Retina (tissue), 1 donor: ENCODE measurements at places on chromosomes 4 and X.

GRCh38 chr4:47926667-47927258, 12.4 kb upstream of the NFXL1 start:
- DNase-seq = peak; percentile 69

- DNase-seq = no peak
These were observed 2057.9 kb downstream of the PCDH7 start for GRCh38 chr4:32778025-32778424.

GRCh38 chr4:15410750-15411149, 17.1 kb upstream of the C1QTNF7 start:
- DNase-seq = no peak

GRCh38 chrX:22109442-22109841, 77.3 kb downstream of the PHEX start:
- no peak for DNase-seq

DNA sequence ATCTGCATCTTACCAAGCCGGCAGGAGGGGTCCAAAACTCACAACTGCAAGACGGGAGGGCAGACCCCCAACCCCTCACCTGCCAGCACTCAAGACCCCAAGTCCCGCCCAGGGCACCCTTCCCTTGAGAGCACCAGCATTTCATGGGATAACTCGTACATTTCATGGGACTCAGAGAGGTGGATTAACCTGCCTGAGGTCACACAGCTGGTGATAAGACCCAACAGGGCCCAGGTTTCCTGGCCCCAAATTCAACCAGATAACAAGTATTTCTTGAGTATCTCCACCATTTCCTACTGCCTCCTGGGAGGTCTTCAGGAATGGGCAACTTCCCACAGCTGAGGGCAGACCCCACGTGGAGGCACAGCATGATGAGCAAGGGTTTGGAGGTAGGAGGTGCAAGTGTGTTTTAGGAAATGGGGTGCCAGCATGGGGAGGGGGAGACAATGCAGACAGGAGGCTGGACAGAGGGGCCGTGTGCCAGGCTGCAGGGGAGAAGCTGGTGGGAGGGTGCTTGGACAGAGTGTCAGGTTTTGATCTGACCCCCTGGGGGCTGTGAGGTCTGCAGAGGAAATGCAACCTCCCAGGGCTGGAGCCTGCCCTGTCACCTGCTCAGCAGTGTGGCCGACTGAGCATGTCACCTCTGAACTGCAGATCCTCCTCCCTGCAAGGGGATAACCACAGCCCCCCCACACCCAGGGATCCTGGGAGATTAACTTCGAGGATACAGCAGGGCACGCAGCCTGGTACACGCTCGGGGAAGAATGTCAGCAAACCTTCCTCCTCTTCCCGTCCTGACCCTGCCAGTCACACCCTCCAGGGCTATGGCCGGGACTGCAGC, 4.4 kb downstream of the ADRA2C start:
- no peak for DNase-seq

DNA sequence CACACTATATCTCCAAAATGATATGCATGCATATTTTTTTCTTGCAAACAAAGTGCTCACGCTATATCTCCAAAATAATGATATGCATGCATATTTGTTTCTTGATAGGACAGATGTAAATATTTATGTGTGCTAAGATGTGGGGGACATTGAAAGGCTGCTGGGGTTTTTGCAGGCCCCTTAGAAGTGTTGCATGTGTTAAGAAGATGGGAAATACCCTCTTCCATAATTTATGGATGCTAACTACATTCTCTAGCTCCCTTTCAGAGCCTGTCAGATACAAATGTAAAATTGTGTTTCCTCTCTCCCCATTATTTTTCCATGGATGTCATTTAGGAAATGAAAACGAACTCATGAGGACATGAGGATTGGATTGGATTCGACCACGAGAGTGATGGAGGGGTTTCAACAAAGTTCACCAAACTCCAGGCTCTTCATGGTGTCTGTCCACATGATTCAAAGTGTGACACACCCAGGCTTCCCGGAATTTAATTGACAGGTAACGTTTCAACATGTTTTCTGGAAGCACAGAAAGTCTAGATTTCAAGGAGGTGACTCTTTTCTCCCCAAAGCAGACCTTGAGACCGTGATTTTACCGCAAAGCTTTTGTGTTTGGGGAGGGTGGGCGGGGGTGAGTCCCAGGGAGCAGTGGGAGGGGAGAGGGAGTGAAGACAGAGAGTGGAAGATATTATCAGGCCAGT, 94.4 kb upstream of the CD99 start:
- no peak for DNase-seq

- DNase-seq = no peak
These were observed 161.1 kb upstream of the NAP1L5 start for GRCh38 chr4:88858752-88859151.

GRCh38 chr4:153816542-153816941, 27.7 kb upstream of the SFRP2 start:
- no peak for DNase-seq

DNA sequence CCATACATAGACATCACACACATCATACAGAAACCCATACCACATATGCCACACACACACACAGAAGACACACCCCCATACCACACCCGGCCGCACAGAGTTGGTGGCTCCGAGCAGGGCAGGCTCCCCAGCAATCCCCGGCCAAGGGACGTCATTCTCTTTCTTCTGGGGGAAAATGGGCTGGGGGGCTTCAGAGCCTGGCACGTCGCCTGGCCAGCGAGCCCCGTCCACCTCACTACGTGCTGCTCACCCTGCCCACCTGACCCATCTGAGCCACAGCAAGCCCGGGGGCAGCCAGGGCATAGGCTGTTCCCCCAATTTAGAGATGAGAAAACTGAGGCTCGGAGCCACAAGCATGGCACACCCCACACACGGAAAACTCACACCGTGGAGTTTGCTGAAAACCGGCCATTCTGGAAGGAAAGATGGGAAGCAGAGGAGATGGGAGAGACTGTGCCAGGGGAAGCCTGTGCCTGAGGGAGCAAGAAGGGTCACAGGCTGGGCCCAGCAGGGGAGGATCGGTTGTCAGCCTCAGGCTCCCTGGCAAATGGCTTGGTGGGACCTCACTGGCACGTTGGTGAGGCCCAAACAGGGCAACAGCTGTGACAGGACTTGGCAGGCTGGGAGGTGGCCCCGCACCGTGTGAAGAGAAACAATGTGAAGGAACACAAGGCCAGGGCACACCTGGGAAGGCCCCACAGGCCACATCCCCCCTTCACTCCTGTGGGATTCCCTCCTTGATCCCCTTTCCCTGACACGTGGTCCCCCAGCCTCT, 73.2 kb downstream of the JAKMIP1 start:
- no peak for DNase-seq

- no peak for DNase-seq
These were observed 242.7 kb downstream of the BCOR start for GRCh38 chrX:39854772-39855747.

DNA sequence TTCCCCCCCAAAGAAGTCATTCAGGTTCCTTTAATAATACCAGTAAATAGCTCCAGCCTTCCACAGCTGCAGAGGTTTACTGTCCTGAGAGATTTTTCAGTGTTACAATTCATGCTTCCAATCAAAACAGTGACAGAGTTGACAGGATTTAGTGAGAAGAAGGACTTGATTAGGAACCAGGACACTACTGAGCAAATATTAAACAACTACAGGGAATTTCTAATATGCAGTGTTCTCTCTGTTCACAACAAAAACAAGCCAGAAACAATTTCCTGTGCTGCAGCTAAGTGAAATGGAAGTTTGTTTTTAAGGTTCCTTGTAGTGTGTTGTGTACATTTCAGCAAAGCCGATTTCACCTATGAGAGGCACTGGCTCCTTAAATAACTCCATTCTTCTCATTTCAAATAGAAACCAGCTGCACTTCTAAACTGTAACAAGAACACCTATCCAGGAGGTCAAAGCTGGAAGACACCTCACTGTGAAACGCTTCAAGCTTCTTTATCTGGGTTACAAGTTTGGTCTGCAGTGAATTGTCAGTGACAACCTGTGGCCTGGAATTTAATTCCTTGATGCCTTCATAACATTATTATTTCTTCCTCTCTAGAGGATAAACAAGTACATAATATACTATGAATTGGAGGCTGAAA, 149.3 kb downstream of the RASL11B start:
- no peak for DNase-seq

DNA sequence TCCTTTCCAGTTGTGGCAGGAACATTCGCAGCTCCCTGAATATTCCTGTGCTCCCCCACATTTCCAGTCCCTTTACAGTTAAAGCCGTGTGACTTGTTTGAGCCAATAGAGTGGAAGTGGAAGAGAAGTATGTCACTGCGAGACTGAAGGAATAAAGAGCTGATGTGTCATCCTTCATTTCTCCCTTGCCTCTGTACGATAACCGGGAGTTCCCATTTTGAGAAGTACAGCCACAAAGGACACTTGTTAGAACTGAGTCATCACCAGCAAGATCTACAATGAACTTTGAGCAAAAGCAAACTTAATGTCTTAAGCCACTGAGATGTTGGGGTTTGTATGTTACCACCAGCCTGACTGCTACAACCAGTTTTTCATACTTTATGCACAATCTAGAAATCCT, 92.3 kb downstream of the SPRY1 start:
- no peak for DNase-seq

GRCh38 chr4:105979506-105979905, 84.2 kb downstream of the NPNT start:
- no peak for DNase-seq

GRCh38 chrX:71103110-71103983, 3.2 kb downstream of the CXorf65 start:
- no peak for DNase-seq

- DNase-seq = no peak
These were observed 25.0 kb downstream of the NKX1-1 start for GRCh38 chr4:1381181-1381621.

- no peak for DNase-seq
These were observed 123.4 kb downstream of the HMX1 start for GRCh38 chr4:8748236-8748575.

DNA sequence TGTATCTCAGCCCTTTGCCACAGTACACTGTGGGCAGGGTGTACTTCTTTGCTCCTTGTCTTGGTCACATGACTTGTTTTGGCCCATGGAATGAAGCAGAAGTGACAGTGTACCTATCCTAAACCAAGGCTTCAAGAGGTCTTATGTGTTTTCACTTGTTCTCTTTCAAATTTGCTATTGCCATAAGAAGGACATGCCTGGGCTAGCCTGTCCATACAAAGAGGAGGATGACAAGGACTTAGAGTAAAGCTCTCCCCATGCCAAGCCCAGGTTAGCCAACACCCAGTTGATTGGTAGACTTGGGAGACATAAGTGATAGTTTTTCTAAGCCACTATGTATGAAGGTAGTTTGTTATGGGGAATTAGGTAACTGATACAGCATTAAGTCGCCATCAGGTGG, 141.1 kb upstream of the MID1 start:
- no peak for DNase-seq

DNA sequence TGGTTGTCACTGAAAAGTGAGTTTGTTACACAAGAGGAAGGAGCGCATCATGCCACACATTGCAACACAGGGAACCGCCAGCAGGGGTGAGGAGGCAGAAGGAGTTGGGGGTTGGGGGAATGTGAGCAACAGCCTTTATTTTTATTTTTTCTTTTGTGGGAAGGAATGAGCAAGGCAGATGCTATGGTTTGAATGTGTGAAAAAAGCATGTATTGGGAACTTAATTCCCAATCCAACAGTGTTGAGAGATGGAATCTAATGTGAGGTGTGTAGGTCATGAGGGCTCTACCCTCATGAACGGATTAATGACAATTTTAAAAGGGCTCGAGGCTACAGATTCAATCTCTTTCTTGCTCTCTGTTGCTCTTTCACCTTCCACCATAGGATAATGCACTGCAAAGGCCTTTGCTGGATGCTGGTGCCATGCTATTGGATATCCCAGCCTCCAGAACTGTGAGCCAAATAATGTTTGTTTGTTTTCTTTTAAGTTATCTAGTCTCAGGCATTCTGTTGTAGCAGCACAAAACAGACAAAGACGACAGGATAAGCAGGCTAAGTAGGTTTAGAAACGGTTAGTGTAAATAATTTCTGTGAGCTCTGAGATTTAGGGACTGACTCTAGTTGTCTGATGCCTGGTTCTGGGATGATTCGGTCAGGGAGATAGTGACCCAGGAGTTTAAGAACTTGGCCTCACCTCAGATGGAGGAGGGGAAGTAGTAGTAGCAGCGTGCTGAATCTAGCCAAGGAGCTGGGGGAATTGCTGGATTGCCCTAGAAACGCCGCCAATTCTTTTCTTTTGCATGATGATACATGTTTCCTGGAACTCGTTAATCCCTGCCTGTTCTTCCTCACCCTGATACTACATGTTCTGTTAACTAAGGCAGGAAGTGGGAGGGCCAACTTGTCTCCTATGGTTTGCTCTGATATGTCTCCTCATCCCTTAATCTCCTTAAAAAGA, 156.6 kb upstream of the CTSO start:
- no peak for DNase-seq

- DNase-seq = no peak
These were observed 42.4 kb downstream of the ABCB7 start for GRCh38 chrX:75113664-75114063.

- no peak for DNase-seq
These were observed 117.6 kb downstream of the STK32B start for GRCh38 chr4:5168891-5169290.

GRCh38 chrX:70042399-70043371, 7.1 kb downstream of the AWAT2 start:
- no peak for DNase-seq

DNA sequence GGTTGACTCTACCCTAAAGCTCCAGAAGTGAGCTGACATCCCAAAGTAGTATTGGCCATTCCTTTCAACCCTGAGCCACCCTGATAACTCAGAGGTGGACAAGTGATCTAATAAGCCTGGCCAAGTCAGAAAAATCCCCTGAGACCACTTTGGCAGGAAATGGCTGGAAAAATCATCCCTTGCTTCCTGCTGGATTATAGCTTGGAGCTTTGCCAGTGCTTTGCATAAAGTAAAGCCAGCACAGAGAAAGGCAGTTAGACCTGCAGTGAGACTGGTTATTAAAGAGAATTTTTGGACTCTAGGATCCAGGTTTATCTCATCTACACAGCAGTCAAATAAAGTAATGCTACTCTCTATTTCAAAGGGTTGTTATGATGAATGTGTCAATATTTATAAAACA, 6.4 kb downstream of the CXCL3 start:
- no peak for DNase-seq

- DNase-seq = no peak
These were observed 6.8 kb downstream of the SRPX2 start for GRCh38 chrX:100650841-100651240.

- DNase-seq = no peak
These were observed 367.0 kb downstream of the BCOR start for GRCh38 chrX:39730662-39731329.

- no peak for DNase-seq
These were observed 200.7 kb upstream of the NPY2R start for GRCh38 chr4:155007660-155008176.
